ENCODE measurements at places on chromosomes 4 and X.
A peak's percentile ranks its signal among the peaks of the same experiment; 100 is the strongest.

- no peak for DNase-seq
Observed at GRCh38 chr4:110503270-110504083, 27.5 kb downstream of the ENPEP start.

- no peak for DNase-seq
Observed at GRCh38 chrX:67604979-67605703, 61.3 kb downstream of the AR start.

DNA sequence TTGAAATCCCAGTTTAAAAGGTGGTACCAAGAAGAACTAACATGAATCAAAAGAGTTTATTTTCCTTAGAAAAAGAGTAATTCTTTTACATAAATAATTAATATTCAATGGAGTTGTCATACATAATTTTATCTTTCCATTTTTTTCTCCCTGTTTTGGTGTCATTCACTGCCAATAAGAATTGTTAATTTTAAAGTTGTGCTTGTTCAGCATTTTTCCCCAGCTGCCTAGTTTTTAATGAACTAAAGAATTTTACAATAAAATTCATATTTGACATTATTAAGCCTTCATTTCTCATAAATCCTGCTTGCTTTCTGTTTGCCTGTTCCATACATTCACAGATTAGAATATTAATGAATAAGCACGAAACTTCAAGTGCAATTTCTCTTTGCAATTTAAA, 393.6 kb downstream of the GRXCR1 start:
- no peak for DNase-seq

DNA sequence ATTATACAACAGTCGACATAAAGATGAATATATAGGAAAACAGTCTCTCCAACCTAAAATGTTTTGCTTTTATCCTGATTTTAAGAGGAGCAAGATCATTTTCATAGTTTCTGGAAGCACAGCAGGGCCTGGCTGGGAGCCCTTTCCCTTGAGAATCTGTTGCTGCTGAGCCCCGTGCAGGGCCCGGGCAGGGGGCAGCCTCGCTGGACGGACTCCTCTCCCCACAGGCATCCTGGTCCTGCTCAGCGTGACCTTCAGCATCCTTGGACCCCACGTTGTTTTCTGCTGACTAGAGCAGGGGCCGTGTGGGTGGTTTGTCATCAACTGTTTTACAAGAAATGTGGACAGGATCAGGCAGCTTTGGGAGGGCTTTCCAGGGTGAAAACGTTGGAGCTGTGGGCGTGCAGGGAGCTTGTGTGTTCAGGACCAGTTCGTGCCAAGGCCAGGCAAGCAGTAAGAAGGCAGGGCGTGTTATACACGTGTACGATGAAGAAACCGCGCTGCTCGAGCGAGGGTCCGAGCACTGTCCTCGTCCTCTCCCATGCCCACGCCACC, 25.0 kb downstream of the CPZ start:
- DNase-seq, result no peak

- DNase-seq, result no peak
Observed at GRCh38 chrX:123186801-123187200, 2.7 kb downstream of the GRIA3 start.

- DNase-seq, result no peak
Observed at GRCh38 chrX:28584025-28584424, 3.2 kb upstream of the IL1RAPL1 start.

DNA sequence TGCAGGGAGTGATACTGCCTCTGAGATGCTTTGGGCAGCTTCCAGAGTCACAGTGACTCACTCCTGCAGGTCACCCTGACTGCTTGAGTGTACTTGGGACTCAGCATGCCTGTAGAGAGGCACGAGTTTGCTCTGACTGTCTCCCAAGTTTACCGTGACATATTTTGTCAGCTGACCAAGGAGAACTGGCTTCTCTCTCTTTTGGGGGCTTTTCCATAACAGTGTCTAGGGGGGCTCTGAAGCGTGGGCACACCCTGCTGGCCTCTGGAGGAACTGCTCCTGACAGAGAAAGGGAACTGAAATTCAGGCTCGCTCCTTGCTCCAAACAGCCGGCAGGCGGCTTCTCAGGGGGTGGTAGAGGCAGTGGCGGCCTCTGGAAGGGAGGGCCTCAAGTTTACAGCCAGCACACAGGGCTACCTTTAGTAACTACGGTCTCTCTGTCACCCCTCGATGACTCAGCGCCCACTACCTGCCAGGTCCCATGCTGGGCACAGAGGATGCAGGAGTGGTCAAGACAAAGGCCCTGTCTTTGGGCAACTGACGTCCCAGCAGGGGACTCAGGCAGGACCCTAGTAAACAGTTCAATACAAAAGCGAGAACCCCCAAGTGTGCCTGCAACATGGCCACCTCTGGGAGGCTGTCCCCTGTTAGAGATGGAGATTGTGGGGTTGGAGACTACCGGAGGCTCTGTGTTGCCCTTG, 17.8 kb downstream of the ZNF185 start:
- peak; percentile 59 for DNase-seq

- DNase-seq, result no peak
Observed at GRCh38 chr4:107577743-107578142, 142.3 kb downstream of the PAPSS1 start.

DNA sequence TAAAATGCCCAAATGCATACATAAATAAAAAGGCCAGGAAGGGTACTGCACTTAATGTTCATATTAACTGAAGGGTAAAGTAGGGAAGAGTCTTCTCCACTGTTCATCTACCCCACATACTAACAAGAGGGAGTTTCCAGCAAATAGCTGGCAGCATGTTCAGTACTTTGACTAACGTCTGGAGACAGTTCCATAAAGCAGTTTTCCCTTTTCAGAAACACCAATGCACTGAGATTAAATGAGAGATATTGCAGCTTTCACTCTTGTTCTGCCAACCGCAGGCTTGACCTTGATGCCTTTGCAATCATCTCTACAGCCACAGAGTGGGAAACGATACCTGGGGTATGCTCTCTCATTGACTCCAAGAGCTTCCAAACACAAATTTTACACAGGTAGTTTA, 2123.1 kb upstream of the TENM3 start:
- DNase-seq, result no peak

GRCh38 chrX:46627711-46628419, 54.3 kb downstream of the CHST7 start:
- DNase-seq, result no peak

GRCh38 chr4:1396806-1397455, 9.3 kb downstream of the NKX1-1 start:
- DNase-seq, result no peak

DNA sequence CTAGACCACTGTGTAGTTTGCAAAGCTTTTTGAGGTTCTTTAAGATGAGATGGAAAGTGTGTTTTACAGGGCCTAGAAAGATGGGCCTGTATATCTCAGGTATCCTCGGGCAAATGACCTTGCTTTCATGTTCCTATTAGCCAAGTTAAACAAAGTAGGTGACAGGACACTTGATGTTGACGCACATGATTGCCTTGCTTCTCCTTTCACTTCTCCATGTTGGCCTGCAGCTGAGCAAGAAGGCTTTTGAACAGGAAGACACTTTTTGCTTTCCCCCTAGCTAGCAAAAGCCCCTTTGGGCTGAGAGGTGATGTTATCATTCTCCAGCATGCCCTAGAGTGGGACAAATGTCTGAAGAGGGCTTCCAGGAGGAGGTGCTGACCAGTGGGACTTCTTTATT, 202.1 kb downstream of the GPC3 start:
- peak; percentile 4 for DNase-seq

DNA sequence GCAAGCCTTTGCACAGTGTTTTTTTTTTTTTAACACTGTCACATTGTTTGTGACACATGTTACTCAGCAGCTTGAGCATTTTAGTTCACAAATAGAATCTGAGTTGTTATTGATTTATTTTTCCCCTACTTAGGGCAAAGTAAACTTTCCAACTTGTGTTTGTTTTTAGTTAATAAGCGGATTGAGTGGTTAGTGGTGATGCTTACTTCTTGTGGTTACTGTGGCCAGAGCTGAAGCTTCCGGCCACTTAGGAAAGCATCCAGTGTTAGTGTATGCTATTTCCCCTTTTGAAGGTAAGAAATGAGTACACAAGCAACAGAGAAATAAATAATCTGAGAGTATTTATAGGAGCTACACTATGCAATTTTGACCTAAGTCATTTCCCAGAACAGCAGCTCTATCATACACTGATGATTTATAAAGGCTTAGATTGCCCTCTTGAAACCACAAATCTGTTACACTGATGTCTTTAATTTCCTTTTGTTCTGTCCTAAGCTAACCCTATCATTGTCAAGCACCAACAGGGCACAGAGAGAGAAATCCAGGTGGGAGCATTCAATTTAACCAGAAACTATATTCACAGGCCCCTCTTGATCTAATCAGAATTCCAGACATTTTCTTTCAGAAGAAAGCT, 2464.6 kb downstream of the PCDH7 start:
- DNase-seq, result no peak

All from GM20000 (cell line).